ENCODE measurements at places on chromosomes 7 and 10.

DNA sequence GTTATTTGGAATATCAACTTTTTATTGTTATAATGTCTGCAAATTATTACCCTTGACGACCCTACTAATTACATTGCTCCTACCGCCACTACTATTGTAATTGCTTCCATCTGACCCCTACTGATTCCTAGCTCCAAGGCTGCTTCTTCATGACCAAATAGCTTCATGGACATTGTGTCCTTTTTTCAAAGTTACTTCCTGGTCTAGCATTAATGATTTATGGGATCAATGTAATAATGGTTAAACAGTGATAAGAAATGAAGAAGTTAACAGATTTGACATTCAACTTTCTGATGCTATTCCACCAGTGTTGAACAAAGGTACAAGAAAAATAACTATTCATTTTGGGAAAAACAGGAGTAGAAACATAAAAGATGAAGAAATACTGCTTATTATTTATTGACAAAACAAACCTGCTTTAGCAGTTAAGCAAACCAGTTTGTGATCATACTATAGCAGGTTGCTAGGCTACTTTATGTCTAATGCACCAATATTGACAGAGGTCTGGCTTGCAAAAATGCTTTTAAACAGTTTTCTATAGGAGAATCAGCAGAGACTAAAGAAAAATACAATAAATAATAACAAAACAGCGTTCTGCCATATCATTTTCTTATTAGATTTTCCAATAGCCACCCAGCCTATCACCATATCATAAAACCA, 125.8 kb downstream of the PCLO start:
- no peak for DNase-seq

GRCh38 chr7:22248111-22248809, 108.7 kb downstream of the RAPGEF5 start:
- DNase-seq = no peak

- peak; percentile 5 for DNase-seq
Observed at GRCh38 chr7:31814187-31814586, 127.2 kb downstream of the PPP1R17 start.

GRCh38 chr10:116041948-116042347, 231.1 kb downstream of the GFRA1 start:
- DNase-seq = no peak

DNA sequence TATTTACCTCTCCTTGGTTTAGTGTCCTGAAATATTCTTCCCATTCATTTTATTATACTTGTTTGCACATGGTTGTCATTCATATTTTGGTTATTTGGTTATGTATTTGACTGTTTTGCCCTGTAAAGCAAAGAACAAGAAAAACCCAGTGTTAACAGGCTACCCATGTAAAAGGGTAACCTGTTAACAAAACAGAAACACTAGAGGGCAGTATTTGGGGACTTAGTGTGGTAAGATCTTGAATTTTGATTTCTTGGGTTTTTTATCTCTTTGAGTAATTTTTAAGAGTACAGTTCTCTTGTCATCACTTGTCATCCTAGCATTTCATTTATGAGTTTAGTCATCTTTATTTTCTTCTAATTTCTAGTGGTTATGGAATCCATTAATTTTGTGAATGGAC, 51.3 kb downstream of the POLL start:
- DNase-seq = no peak

DNA sequence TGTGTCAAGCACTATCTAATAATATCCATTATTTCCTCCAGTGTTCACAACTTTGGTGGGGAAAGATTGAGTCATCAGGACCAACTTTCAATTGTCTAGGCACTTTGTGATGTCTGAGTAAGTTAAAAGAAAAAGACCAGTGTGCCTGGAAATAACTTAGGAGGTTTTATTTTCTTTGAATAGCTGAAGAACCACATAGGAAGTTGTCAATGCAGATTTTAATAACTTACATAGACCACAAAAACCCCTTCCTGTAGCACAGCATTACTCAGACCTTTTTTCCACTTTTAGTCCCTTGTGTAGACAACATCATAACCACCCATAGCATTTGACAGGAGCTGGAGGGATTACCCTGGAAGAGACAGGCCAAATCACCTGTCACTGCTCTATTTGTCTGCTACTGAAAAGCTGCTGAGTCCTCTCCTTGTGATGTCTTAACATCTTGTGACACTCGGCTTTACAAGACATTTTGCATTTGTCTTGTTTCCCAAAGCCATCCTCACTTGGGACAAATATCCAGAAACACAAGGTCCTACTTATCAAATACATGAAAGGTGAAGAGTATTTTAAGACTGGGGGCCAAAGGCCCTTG, 241.5 kb upstream of the PTER start:
- DNase-seq = no peak

- no peak for DNase-seq
Observed at GRCh38 chr7:136869991-136870865, 1.8 kb downstream of the CHRM2 start.

DNA sequence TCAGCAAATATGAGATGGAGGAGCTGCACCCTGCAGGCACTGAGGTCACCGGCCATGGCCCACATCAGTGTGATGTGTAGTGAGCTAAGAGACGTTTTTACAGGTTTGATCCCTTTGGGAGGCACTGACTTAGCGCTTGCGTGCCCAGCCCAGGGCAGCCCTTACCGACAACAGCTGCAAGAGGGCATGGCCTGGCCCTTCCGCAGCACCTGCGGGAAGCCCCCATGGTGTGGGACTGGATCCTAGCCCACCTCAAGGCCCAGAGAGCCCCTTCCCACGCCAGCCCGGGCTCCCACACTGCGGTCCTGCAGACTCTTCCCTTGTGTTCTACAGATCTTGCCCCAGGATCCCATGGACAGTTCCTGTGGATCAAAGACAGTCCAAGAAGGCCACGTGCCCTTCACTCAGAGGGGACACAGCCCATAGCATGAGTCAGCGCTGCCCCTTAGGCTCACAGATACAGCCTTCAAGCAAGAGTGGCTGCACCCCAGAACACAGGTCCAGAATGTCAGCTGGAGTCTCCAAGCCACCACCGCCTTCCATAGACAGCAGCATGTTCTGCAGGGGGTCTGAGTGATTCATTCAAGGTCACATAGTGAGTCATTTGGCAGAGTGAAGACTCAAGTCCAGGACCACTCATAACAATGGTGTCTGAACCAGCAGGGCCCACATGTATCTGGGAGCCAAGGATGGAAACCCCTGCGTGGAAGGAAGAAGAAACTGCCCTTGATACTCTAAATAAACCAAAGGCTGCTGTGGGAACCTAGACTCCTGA, 25.4 kb downstream of the TLL2 start:
- no peak for DNase-seq

GRCh38 chr7:50285269-50285668, 19.2 kb upstream of the IKZF1 start:
- DNase-seq = no peak

DNA sequence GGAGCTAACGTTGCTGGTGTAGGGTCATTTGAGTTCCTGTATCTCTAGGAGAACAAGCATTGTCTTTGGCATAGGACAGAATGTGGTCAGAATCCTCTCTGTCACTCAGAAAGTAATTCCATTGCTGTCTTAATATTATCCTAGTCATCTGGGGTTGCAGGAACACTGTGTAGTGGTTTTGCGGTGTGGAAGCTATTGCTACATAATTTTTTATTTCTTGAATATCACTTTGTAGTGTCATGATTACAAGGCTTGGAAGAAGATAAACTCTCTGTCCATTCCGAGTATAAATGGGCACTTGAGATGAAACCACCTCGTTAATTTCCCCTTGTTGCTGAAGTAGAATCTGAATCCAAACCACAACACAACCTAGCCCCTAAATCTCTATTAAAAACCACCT, 919.2 kb downstream of the LRMDA start:
- DNase-seq = no peak

DNA sequence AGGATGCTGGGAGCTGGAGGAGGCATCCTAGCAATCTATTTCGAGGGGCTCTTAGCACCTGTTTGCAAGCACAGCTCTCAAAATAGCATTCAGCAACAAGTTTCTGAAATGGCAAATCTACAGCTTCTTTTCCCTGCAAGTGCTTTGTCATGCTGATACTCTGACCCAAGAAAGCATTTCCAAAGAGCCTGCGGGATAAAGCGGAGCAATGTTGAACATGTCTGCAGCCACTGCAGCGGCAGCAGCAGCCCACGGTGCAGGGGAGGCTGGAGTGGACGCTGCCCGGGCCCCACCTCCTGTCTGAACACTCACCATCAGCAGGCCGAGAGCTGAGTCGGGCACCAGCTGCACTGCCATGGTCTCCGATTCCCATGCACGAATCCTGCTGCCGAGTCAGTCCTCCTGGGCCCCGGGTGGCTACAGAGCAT, 964 bp downstream of the FRMD4A start:
- DNase-seq = no peak

DNA sequence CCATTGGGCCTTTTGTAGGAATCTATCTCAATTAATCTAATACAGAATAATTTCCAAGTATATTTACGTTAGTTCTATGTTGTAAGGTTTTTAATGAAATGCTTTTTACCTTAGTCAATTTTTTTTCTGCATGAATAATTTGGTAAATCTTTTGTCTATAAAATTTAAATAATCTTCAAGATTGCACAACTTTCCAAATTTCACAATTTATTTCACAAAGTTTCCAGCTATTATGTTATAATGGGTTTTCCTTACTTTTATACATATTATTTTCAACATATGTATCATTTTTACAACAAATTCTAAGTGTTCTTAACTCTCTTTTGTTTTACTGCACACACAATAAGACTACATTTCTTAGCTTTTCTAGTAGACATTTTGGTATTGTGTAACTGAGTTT, 470.7 kb downstream of the ETV1 start:
- no peak for DNase-seq

GRCh38 chr7:55569269-55569663, 3.0 kb downstream of the VOPP1 start:
- DNase-seq = no peak

GRCh38 chr7:55078465-55079372, 59.9 kb downstream of the EGFR start:
- peak; percentile 66 for DNase-seq

DNA sequence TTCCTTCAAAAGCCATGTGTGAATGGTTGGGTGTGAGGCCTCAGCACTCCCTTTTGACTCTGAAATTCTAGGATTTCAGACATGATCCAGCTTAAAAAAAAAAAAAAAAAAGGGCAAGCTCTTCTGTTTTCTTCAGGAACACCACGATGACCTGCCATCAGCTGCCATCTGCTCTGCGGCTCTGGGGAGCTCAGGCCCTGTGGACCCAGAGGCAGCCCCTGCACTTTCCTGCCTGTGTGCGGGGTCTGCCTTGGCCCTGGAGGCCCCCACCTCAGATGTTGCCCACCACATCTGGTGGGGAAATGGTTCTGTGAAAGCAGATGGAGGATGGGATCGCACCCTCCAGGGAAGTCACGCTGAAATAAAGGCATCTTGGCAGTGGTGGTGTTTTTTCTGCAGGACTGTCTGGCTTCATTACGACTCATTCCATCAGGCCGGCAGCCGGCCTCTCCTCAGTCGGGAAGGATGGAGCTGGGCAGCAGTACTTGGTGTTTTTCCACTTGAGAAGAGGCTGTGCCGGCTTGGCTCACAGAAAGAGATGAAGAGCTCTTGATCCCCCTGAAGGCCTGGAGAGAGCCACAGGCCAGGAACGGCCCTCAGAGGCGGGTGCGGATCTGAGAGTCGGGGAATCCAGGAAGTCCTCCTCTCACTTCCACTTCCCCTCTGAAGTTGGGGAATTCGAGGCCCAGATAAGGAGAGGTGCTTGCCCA, 66.1 kb upstream of the AQP1 start:
- peak; percentile 3 for DNase-seq

GRCh38 chr10:124536496-124537050, 75.0 kb downstream of the LHPP start:
- no peak for DNase-seq

- no peak for DNase-seq
Observed at GRCh38 chr7:65809259-65809981, 63.5 kb upstream of the VKORC1L1 start.

DNA sequence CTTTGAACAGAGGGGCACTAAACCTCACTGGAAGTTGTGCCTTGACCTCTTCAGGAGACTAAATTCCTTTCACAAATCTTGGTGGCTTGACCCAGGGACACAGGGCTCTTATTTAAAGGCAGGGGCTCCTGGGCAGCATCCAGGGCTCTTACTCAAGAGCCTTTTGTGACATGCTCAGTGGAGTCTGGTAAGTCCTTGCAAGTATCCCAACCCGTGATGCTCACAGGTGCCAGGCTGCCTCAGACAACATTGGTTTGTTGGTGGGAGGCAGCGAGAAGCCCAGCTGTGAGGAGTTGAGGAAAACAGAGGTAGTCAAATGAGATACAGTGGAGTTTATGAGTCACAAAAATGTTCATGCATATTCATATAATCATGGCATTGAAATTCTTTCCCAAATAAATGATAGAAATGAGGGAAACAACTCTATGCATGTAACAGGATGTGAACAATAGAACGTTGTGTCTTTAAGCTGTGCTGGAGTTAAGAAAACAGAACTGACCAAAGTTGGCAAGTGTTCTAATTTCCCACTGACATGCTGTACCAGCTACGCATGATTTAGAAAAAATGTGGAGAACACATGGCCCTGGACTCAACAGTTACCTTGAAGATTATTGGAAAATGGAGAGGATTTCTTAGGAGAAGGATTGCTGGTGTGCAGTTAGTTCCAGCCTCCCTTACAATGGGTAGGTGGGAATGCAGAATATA, 654.5 kb upstream of the COBL start:
- DNase-seq = no peak

DNA sequence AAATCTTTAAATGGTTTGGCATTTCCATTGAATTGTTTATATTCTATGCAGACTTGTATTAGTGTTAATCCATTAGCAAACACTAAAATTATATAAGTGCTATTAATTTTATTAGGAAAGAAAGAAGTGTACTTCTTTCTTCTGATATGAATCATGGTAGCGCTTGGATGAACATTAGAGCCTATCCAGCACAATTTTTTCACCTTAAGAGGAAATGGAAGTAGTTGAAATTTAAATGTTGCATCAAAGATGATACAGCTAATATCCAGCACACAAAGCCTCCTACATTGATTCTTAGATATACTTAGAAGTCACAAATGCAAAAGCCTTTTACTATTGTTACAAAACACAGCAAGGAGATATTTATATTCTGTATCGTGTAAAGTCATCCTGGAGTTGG, 174.5 kb downstream of the AHR start:
- no peak for DNase-seq

DNA sequence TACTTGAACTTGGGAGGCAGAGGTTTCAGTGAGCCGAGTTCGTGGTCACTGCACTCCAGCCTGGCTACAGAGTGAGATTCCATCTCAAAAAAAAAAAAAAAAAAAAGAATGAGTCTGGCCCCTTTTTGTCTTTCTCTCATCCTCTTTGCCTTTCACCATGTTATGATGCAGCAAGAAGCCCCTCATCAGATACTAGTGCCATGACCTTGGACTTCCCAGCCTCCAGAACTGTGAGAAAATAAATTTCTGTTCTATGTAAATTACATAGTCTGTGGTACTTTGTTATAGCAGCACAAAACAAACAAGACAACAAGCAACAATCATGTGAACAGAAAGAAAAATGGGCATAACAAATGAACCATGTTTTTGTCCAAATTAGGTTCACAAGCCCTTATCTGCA, 2.3 kb upstream of the DBNL start:
- DNase-seq = no peak

DNA sequence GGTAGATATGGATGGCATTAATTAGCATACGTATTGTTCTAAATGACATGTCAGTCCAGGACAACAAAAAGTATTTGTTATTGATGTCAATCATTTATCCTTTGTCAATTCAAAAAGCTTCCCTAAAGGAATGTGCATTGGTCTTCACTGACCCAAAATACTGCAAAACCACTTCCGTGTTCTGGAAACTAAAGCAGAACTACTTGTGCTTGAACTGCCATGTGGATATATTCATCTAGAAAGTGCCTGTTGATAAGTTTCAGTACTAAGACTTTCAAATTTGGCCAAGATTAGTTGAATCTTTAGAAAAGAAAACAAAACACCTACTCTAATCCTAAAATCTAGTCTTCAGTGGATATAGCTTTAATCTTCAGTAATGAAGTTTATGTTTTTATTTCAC, 242.1 kb upstream of the PPP1R3A start:
- DNase-seq = no peak
